Neural progenitor cell (in vitro differentiated cells): ENCODE measurements at places on chromosomes 5 and 9.

- DNase-seq = no peak
Observed at GRCh38 chr9:11275158-11275695, 662.4 kb upstream of the PTPRD start.

GRCh38 chr9:96214635-96215034, 87.3 kb downstream of the HSD17B3 start:
- peak; percentile 46 for DNase-seq

DNA sequence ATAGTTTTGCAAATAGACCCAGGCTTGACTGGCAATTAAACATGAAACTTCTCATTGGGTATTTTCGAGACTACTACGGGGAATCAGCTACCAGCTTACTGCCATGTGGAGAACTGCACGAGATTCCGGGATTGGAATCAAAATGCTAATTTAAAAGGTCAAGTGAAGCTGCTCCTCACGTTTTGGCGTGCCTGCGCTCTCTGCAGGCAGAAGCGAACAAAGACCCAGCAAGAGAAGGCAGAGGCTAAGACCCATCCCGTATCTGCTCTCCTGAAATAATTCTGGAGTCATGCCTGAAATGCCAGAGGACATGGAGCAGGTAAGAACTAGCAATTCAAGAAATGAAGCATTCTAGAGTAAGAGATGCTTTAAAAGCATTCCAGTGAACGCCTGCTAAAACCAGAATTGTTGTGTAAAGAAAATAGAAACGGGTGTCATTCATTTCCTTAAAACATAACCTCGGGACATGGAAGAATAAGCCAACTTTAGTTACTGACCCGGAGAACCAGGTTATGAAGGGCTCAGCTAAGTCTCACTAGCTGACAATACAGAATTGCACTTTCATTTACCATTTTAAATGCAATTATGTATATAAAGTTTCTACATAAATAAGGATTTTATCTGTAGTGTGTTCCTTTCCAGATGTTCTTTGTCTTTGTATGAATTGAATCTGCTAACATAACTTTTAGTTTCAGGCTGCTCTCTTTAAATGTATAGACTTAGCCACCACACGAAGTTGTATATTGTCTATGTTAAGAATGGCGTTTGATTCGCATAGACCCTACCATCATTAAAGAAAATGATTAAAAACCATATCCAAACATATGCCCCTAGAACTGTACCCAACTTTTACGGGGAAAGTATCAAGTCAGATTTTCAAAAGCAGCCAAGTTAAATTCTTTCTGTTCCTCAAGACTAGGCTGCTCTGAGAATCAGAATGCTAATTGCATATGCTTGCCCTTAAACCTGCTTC, 2.0 kb upstream of the MAT2B start:
- peak; percentile 74 for DNase-seq

DNA sequence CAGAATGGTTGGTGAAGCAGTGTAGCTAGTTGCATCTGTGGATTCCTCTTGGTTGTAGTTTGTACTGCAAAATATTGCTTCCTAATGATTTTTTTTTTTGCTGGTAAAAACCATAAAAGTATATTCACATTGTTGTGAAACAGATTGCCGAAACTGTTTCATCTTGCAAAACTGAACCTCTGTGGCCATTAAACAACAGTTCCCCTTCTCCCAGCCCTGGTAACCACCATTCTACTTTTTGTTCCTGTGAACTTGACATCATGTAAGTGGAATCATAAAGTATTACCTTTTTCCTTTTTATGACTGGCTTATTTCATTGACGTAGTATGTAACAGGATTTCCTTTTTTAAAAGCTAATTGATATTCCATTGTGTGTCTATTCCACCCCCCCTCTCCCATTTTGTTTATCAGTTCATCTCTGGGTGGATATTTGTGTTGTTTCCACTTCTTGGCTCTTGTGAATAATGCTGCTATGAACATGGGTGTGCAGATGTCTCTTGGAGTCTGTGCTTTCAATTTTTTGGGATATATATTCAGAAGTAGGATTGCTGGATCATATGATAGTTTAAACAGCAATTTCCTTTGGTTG, 11.8 kb downstream of the SUB1 start:
- DNase-seq = no peak

DNA sequence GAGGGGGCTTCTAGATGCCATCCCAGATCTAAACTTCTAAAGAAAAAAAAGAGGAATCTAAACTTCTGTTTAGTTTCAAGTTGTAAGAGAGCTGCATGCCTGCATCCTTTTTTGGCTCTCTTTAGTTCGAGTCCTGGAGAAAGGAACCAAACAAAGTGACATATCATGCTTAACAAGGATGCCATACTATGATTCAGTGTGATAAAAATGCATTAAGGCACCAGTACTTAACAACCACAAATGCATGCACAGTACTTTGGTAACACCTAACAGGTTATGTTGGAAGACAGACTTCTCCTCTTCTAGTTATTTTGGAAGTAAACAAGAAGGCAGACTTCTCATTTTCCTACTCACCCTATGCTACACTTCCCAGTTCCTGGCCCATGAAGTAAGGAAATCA, 27.3 kb downstream of the NME5 start:
- DNase-seq = no peak

DNA sequence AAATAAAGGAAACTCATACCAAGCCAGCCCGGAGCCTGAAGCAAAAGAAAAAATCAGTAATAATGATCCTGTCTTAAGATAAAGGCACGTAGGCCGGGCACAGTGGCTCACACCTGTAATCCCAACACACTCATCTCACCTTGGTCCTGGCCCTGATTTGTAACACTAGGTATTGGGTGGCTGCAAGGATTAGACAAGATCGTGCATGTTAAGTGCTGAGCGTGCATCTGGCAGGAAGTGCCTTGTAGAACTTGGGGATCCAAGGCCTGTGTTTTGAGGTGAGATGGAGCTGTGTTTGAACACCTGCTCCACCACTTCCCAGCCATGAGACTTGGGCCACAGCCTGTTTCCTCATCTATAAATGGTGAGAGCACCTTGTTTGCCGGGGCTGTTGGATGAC, 41.5 kb downstream of the SPRY4 start:
- no peak for DNase-seq

GRCh38 chr5:150219142-150219541, 29.3 kb downstream of the SLC6A7 start:
- DNase-seq = no peak

- DNase-seq = no peak
Observed at GRCh38 chr5:147075187-147075586, 159.6 kb upstream of the STK32A start.

DNA sequence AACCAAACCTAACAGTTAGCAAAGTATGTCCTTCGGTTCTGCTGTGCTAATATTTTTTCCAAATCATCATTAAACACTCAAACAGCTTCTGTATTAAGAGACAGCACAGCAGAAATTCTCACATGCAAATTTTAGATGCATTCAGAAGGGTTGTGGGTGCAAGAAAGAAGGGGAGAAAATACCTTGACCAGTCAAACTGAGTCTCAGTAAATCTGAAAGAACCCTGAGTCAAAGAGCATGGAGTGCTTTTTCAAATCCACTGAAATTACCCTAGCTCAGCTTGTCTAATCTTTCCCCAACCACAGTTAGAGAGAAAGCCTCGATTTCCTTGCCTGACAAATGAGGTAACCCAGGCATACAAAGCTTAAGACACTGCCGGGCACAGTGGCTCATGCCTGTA, 55.1 kb downstream of the RETREG1 start:
- DNase-seq = no peak

- DNase-seq = no peak
Observed at GRCh38 chr9:35716230-35716629, 15.8 kb downstream of the TLN1 start.

- DNase-seq = no peak
Observed at GRCh38 chr9:94480205-94480604, 74.7 kb upstream of the PCAT7 start.

- DNase-seq = no peak
Observed at GRCh38 chr5:1820926-1821325, 19.7 kb downstream of the NDUFS6 start.

GRCh38 chr5:150485693-150486401, 22.1 kb upstream of the NDST1 start:
- peak; percentile 81 for DNase-seq

DNA sequence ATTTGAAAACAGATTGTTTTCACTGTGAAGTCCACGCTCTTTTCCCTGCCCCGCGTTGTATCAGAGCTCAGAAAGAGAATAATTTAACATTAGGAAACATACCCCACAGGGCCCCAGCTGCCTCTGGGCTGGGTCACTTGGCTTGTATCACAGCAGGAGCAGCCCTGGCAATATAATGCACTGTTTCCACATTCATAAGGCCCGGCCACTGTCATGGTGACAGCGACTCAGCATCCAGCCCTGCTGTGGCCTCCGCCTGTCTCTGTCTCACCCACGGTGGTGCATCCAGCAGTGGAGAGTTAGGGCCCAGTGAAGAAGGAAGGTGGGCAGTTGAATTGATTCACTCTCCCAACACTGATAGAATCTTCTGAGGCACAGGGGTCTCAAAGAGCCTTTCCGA, 188.9 kb downstream of the NSG2 start:
- DNase-seq = no peak

- no peak for DNase-seq
Observed at GRCh38 chr9:22009506-22009867, 382 bp upstream of the CDKN2B start.

DNA sequence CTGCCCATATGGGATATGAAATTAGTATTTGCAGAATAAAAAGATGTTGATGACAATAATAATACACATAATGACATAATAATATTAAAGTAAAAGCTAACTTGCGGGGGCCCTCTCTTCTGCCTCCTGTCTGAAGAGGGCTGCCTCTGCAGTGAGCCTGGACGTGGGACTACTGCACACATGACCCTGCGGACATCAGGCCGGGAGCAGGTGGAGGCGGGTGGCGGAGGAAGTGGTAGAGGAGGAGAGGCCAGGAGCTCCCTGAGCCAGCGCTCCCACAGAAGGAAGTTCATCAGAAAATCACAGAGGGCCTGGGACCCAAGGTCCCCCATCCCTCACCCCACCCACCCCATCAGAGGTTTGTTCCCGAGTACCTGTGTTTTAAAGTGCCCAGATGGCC, 60.5 kb downstream of the ROPN1L start:
- DNase-seq = no peak

DNA sequence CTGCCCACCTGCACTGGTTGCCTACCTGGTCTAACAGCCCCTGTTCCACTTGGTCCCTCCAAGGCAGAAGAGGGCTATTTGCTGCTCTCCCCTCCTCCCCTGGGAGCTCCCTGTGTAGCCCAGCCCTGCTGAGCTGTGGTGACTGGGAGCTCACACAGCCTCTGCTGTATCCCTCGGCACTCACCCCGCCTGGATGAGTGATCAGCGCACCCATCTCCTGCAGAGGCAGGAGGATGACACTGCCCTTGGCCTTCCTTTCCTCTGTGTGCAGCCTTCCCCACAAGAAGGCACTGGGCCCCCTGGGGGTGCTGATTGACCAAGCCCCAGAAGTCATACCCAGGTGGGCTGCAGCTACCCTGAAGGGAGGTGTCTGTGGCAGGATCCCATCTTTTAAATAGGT, 134.2 kb downstream of the ADAMTS2 start:
- DNase-seq = no peak

- DNase-seq = no peak
Observed at GRCh38 chr9:20930836-20931235, 100.6 kb downstream of the HACD4 start.

GRCh38 chr5:143413958-143414669, 10.6 kb upstream of the NR3C1 start:
- no peak for DNase-seq

DNA sequence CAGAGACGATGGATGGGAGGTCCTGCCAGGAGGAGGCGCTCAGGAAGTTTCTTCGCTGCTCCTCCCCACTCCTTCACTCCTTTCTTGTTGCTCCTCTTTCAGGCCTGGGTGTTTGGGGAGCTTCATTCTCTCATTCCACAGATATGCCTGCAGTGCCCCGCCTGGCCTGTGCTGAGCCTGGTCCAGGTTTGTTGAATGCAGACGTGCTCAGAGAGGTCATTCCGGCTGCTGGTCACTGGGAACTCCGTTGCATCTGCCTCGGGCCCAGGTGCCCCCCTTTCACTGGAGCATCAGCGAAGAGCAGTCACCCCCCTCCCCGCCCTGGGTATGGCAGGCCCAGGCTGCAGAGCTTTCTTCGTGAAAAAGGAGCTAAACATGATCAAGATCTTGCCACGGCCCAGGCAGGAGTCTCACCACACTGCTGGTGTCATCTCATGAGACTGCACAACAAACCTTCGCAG, 15.5 kb downstream of the SURF6 start:
- DNase-seq = no peak

DNA sequence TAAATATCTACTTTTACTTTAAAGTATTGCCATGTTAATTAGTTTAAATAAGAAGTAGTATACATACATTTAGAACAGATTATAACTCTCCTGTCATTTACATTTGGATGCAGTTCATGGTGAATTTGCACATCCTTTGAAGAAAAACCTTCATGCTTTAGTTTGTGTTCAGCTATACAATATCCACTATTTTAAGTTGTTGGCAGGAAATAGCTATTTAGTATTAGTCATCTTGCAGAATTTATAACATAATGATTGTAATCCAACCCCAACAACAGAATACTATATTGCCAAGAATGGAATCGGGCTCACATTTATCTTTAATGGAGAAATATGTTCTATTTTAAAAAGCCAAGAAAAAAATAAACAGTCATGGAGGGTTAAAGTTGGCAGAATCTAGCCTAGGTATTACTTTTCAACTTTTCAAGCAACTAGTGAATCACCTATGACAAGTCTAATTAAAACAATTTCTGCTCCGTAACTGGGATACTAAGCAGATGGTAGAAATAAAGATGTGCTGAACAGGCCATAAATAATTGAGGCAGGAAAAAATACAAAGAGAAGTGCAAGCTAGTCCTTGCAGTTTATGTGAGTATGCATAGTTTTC, 1170.6 kb upstream of the NUDT12 start:
- DNase-seq = no peak

GRCh38 chr5:83197326-83197967, 120.1 kb downstream of the XRCC4 start:
- peak; percentile 41 for DNase-seq

DNA sequence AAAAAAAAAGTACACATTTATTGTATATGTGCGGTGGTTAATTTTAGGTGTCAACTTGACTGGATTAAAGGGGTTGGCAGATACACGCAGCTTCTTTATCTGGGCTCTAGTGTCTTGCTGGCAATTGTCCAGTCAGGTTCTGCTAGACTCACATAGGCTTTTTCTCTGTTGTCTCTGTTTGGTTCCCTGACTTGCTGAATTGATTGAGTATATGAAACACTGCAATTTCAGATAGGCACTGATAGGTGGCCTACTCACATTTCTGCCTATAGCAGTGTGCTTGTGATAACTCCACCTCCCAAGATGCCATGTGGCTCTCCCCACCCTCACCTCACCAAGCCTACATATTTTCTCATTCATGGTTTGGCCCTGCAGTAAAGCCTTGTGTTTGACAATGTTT, 52.5 kb downstream of the AOPEP start:
- no peak for DNase-seq

DNA sequence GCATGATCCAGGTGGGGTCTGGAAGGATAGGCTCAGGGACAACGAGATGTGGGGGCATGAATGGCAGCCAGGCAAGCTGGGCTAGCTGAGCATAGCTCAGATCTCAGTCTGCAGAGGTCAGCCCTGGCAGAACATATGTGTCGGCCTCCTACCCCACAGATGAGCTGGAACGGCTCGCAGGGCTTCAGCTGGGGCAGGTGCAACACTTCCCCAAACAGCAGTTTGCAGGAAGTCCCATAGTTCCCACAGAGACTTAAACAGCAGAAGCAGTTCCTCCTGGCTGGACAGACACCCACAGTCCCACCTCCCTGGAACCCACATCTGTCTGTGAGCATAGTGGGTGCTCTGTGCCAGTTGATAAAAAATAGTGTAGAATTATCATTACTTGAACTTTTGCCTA, 404.6 kb downstream of the GADD45G start:
- no peak for DNase-seq

GRCh38 chr5:16229357-16229940, 49.9 kb upstream of the MARCHF11 start:
- DNase-seq = no peak

GRCh38 chr9:125700791-125701190, 6.2 kb downstream of the MAPKAP1 start:
- no peak for DNase-seq
